A549 treated with DMSO at 1 μM for 4 hours (cell line): ENCODE measurements at places on chromosomes 6 and 20. TPM values are rescaled to one million over a fixed set of nuclear protein-coding genes. Genes with fewer than 3 reads are reported as not detected.

The ULBP1 gene
- 0.84 to 1.1 TPM (median 1.0 TPM) in 5 replicates for total RNA-seq

The CNBD2 gene
- total RNA-seq, result 5.0 to 6.8 TPM (median 6.3 TPM) in 5 replicates

The NR2E1 gene
- not detected in 5 replicates for total RNA-seq

The IBTK gene
- total RNA-seq, result 34.9 to 50.5 TPM (median 44.2 TPM) in 5 replicates

The POPDC3 gene
- total RNA-seq, result 27.8 to 31.2 TPM (median 30.3 TPM) in 5 replicates

The GPLD1 gene
- 0.84 to 1.1 TPM (median 0.91 TPM) in 5 replicates for total RNA-seq

The GPRC6A gene
- not detected in 5 replicates for total RNA-seq

The KCNK17 gene
- total RNA-seq, result not detected in 5 replicates

The KCNG1 gene
- total RNA-seq, result 15.5 to 27.0 TPM (median 18.8 TPM) in 5 replicates

The OLIG3 gene
- not detected in 5 replicates for total RNA-seq

The PXT1 gene
- not detected in 5 replicates for total RNA-seq

The MAP7 gene
- total RNA-seq, result 29.3 to 44.5 TPM (median 38.0 TPM) in 5 replicates

The PRSS16 gene
- 2.5 to 4.0 TPM (median 3.3 TPM) in 5 replicates for total RNA-seq
